ENCODE measurements at places on chromosomes 16 and 17.

DNA sequence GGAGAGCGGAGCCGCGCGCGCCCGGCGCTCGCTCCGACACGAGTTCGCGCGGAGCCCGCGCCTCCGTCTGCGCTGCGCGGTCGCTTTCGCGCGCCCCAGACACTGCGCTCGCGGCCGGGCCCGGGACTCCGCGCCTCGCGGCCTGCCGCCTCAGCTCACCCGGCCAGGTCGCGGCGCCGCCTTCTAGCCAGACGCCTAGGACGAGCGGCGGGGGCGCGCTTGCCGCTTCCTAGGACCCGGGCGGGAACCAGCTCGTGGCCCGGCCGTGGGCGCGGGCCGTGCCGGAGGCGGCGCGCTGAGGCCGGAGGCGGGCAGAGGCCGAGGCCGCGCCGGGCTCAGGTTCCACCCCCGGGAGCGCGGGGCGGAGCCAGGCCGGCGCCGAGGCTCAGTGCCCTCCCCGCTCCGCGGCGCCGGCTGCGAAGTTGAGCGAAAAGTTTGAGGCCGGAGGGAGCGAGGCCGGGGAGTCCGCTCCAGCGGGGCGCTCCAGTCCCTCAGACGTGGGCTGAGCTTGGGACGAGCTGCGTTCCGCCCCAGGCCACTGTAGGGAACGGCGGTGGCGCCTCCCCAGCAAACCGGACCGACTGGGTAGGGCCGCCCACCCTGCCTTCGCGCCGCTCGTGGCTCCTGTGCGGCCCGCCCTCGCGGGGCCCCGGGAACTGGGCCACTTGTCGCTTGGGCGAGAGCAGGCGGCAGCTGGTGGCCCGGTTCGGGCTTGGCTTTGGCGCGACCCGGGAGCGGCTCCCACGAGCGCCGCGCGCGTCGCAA, at the start of gene SPHK1:
SPHK1 (plus strand) TSS at position 388 of the 765 bp plus-strand sequence. CDS start 1,036 bp downstream, outside the sequence.
- DNase-seq: no peak

DNA sequence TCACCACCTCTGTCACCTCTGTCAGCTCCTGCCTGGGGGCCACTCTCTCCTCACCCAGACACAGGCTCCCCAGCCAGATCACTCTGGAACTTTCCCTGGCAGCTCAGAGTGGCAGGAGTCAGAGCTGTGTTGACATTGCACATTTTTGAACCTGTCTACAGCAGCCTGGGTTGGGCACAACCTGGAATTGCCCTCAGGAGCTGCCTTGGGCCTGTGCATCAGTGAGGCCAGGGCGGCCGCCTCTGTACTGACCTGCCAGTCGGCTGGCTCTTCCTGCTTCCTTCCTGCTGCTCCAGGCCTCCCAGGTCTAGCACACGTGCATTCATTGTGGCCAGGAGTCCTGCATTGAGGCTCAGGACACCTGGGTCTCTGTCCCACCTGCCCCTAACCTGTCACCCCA, 14.2 kb upstream of the TMEM11 start:
- no peak for DNase-seq

GRCh38 chr16:69217433-69217832, 30.5 kb downstream of the SNTB2 start:
- DNase-seq: no peak

DNA sequence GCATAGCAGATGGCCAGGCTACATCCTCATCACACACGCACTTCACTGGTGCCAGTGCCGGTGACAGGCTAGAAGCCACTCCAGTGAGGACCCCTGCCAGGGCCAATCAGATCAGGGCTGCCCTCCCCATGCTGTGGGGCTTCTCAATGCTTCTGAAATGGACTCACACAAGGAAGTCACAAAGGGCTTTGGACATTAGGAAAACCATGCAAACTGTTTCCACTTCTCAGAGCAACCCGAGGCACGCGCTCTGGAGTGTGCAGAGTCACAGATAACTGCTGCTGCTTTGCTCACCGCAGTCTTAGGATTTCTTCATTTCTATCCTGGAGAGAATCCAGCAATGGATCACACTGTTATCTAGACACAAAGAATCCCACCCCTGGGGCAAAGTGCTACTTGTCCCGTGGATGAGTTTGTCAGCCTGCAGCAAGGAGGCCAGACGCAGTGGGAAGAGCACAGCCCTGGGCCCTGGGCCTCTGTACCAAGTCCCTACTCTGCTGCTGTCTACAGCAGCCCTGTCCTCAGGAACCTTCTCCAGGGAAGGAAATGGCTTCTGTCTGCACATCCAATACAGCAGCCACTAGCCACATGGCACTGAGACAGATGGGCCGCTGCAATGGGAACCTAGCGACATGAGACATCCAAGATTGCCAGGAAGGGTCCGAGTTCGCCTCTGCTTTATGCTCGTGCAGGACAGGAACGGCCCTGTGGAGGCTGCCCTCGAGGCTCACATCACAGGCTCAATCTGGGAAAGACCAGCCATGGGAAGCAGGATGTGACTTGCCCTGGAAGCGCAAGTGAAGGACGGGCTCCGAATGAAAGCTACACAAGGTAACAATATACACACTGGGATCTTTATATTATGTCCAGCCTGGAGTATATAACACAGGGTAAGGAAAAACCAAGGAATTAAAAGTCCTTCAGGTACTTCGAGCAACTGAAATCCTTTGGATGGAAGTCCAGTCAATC, 169.3 kb downstream of the ZFHX3 start:
- DNase-seq: no peak

- DNase-seq: no peak
Measured at GRCh38 chr17:4850246-4850645, 17.1 kb downstream of the MINK1 start.

DNA sequence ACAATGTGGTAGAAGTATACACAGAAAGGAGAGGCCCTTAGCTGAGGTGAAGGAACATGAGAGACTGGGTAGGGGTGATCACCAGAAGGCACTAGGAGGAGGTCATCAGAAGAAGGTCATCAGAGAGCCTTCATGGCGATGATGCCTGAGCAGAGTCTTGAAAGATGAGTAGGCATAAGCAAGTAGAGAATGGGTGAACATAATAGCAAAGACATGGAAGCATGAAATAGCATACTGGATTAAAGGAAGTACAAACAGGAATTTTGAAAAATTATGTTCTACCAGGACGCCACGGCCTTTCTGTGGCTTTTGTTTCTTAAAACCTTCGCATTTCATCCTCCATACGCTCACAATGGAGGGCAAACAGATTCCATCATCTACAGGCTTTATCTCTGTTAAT, 2.9 kb downstream of the IKZF3 start:
- no peak for DNase-seq

- no peak for DNase-seq
Measured at GRCh38 chr16:12184419-12184917, 207.9 kb downstream of the SNX29 start.

- DNase-seq: no peak
Measured at GRCh38 chr17:50102164-50102991, 7.2 kb downstream of the PDK2 start.

DNA sequence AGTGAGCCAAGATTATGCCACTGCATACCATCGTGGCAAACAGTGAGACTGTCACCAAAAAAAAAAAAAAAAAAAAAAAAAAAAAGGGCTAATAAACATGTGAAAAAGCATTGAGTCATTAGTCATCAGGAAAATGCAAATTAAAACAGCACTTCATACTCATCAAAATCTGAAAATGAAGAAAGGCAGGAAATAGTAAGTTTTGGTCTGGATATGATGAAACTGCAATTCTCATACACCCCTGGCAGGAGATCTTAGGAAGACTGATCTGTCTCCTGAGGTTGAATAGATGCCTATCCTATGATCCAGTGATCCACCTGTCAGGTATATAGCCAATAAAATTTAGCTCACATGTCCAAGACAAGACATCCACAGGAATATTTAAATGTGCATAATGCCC, 212.7 kb downstream of the CPPED1 start:
- no peak for DNase-seq

- DNase-seq: no peak
Measured at GRCh38 chr16:2763173-2763572, 10.7 kb downstream of the SRRM2 start.

DNA sequence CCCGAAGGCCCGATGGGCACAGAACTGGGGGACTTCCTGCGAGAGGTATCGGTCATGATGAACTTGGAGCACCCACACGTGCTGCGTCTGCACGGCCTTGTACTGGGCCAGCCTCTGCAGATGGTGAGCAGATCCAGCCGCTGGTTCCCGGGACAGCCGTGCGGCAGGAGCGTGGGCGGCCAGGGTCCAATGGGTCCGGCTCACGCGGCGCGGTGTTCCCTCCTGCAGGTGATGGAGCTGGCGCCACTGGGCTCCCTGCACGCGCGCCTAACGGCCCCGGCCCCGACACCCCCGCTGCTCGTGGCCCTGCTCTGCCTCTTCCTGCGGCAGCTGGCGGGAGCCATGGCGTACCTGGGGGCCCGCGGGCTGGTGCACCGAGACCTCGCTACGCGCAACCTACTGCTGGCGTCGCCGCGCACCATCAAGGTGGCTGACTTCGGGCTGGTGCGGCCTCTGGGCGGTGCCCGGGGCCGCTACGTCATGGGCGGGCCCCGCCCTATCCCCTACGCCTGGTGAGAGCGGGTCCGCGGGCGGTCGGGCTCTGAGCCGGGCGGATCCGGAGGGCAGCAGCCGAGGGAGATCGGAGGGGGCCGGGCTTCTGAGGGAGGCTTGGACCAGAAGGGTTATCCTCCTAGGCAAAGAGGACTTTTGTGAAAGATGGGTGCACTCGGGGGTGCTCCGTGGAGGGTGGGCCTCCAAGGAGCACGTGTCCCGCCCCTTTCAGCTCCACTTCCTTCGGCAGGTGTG, 3.0 kb downstream of the TNK1 start:
- DNase-seq: no peak

- DNase-seq: no peak
Measured at GRCh38 chr17:5431949-5432556, 6.9 kb downstream of the C1QBP start.

- no peak for DNase-seq
Measured at GRCh38 chr16:80807906-80808305, 3.5 kb upstream of the CDYL2 start.

- no peak for DNase-seq
Measured at GRCh38 chr16:55240888-55241287, 83.1 kb upstream of the IRX6 start.

DNA sequence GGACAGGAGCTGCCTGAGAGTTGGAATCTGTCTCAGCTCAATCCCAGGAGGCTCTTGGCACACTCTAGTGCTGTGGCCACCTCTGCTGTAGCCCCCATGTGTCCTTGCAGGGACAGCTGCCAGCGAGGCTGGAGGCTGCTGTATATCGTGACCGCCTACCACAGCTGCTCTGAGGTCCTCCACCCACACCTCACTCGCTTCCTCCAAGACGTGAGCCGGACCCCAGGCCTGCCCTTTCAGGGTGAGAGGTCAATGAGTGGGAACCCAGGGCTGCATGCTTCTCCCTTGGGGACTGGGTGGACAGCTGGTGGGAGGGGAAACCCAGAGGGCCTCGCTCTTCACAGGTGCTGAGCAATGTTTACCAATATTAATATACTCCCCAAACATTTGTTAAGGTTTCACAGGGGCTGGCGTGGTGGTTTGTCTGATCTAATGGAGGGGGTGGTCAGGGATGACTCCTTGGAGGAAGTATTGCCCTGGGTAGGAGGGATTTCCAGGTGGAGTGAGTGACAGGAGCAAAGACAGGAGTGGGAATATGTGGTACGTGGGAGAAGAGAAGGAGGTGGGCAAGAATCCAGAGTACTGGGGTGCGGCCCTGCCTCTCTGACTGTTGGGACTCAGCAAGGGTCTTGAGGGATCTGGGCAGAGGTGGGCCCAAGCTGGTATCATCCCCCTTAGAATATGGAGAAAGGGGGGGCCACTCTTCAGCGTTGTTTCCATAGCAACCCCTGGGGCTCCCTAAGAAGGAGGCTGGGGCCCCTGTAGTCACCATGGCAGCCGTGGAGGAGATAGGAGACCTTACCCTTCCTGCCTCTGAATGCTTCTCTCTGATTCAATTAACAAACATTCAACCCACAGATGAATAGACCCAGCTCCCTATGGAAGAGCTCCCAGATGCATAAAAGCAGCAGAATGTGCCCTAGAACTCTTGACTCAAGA, 22.2 kb upstream of the ALKBH5 start:
- no peak for DNase-seq

- no peak for DNase-seq
Measured at GRCh38 chr16:14344292-14344691, 273.2 kb downstream of the MRTFB start.

GRCh38 chr17:36812762-36813161, 124.5 kb upstream of the LHX1 start:
- DNase-seq: no peak

GRCh38 chr16:23502466-23502865, 7.8 kb downstream of the GGA2 start:
- no peak for DNase-seq

DNA sequence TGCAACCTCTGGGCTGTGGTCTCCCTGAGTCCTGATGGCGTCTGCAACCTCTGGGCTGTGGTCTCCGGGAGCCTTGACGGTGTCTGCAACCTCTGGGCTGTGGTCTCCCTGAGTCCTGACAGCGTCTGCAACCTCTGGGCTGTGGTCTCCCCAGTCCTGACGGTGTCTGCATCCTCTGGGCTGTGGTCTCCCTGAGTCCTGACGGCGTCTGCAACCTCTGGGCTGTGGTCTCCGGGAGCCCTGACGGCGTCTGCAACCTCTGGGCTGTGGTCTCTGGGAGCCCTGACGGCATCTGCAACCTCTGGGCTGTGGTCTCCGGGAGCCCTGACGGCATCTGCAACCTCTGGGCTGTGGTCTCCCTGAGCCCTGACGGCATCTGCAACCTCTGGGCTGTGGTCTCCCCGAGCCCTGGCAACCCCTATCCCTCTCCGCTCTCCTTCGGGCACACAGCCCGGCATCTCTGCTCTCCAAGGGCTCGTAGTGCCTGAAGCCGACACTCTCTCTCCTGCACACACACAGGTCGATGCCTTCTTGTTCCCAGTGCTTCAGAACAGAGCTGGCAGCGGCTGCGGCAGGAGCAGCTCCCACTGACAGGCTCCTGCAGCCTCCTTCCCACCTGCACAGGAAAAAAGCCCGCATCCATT, 45.6 kb downstream of the METRNL start:
- no peak for DNase-seq

DNA sequence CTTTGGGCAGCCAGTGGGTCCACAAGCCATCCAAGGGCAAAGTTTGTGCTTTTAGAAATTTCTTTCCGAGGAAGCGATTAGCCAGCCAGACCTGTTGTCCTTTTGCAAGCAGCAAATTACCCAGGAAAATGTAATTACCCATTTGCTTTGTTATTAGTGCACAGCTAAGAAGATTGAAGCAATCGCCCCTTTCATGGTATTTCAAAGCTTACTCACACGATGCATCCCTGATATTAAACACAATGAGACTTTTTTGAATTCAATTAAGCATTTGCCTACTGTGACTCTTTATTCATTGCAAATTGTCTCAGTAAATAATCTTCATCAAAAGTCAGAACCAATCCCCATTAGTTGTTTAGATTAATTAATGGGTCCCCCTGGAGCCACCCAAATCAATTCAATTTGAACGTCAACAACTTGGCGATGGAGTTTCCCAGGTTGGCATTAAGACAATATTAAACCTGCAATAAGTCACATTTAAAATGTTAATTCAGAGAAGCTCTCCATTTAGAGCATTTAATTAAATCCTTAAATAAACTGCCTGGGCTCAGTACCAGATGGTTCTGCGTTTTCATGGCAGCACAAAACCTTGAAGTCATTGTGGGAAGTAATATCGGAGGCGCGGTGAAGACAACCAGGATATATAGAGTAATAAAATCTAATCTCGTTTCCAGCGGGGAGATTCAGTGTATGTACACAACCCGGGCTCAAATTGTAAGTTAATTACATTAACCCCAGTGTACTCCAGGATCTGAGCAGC, 366.2 kb upstream of the TNRC6C start:
- DNase-seq: no peak

GRCh38 chr17:33895491-33895890, 359.6 kb upstream of the CCL2 start:
- DNase-seq: no peak

- DNase-seq: no peak
Measured at GRCh38 chr16:74438492-74438979, 17.3 kb upstream of the CLEC18B start.

GRCh38 chr16:80717611-80718010, 86.8 kb downstream of the CDYL2 start:
- DNase-seq: no peak

All from vagina (tissue), 2 donors.